ENCODE measurements at places on chromosomes 1 and 21. TPM values are rescaled to one million over a fixed set of nuclear protein-coding genes. Genes with fewer than 3 reads are reported as not detected.

CLDN17 gene
- 0.14 TPM for total RNA-seq

GSTM3 gene
- total RNA-seq: 79.4 TPM

CELA3A gene
- not detected for total RNA-seq

TRIM63 gene
- total RNA-seq: 0.38 TPM

KDM5B gene
- total RNA-seq: 92.4 TPM

All from motor neuron (in vitro differentiated cells).